Stimulated activated CD4-positive, alpha-beta T cell treated with anti-CD3 and anti-CD28 coated beads, Interleukin-1b, Interleukin-23, amount 100 ng/mL, for 1 hour (primary cell): ENCODE measurements at places on chromosomes 3 and 15.

DNA sequence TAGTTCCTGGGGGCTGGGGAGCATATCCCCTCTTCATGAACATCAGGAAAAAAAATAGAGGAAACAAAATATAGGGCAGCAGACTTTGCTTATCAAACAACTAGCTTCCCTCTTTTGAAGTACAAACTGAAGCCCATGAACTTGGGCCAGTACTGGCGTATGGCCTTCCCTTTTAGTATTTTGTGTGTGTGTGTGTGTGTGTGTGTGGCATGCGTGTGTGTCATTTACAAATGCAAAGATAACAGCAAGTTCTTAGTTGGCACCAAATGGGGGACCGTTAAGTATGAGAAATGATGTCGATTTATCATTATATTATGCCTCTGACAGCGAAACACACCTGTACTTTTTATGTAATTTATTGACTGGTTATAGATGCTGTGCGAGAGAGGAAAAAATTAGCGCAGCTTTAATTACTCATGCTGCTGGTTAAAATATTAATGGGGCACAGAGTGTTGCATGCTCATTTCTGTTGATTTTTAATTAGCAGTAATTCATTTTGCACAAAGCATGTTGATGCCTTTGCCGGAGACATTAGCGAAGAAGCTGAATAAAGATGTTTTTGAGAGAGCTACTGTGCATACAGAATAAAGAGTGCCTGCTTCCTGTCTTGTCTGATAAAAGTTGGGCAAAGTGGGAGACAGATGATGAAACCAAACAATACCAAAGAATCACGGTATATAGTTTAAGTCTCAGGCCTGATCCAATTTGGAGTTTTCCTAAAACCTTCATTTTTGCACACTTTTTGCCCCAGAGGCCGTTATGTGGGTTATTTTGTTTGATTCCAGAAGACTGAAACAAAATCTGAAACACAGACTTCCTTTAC lies 297.1 kb downstream of the SATB1 start:
- no peak for DNase-seq

DNA sequence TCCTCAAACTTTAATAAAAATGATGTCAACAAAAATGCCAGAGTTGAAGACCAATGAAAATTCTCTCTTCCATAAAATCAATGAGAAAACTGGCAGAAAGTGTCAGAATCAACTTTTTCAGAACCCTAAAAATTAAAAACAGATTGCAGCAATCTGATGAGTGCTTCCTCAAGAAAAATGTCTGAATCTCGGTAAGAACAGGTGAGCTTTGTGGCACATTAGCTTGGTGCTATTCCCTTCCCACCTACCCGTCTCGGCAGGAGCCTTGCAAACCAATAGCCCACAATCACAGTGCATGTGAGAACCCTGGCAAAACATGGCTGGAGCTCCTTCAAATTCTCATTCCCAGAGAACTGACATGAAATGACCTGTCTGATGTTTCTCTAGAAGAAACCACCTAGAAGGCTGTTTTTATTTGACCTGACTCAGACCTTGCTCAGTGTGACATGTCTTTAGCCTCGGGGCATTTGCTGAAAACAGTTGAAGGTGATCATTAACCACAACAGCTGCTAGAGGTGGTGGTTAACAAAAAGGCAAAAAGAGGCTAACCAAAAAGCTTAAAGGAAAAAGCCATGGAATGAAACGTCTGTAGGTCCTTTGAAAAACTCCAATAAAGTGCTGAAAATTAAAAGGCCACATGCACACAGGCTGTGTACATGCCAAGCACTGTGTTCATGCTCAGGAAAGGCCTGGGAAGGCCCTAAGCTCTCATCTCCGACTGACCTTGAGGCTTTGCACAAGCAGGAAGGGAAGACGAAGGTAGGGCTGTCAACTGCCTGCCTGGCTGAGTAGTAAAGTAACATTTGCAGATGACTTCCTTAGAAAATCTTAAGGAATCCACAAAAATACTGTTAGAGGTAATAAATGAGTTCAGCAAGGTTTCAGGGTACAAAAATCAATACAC lies 253.0 kb upstream of the NSMCE3 start:
- DNase-seq: no peak

- DNase-seq: no peak
Measured at GRCh38 chr3:53721187-53722119, 124.8 kb downstream of the CHDH start.

DNA sequence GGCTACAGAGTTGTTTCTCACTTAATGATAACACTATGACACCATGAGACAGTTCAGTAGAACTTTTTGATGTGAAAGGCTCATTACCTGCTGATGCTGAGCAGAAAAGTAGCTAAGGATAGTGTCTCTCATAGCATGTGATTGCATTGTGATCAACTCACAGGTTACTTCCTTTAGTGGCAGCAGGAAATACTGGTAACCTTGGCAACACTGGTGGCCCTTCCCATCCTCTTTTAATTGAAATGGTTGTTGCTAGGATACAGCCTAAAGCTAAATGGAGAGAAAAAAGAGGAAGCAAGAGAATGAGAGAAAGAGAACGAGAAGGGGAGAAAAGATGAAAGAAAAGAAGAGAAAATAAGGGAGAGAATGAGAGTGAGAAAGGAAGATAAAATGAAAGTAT lies 204.7 kb upstream of the GAP43 start:
- DNase-seq: no peak

- no peak for DNase-seq
Measured at GRCh38 chr3:159950156-159950898, 38.3 kb upstream of the IL12A start.

DNA sequence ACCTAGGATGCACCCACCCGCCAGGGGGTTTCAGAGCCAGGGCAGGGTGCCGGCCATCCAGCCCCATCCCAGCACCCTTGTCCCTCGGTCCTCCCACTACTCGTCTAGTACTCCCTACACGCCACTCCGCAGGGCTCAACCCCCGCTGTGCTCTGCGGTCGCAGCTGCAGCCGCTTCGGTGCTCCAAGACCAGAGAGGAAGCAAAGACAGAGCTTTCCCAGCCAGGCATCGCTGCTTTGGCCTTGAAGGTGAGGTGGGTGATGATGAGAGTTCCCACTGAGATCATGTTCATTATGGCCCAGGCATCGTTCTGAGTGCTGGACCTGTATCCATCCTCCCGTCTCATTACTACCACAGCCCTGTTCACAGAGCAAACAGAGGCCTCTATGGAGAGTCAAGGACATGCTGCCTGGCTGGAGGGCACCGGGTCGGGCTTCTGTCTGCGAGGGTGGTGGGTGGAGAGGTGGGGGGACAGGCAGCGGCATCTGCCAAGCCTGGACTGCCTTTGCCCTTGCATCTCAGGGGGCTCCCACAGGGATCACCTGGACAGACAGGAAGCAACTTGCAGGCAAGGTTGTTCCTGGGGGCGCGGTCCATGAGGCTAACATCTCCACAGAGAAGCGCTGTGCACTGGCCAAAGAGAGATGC lies 66.9 kb downstream of the KLF13 start:
- no peak for DNase-seq

DNA sequence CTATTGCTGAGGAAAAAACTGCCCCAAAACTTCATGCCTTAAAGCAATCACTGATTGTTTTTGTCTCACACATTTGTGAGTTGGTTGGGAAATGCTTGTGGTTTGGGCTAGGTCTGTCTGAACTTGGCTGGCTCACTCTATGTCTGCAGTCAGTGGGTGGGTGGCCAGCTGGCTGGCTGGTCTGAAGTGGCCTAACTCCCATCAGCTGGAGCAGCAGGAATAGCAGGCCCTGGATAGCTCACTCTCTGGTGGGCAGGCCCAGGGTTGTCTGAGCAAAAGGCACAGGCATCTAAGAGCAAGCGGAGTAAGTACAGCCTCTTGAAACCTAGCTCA lies 37.7 kb upstream of the PRR20G start:
- DNase-seq: no peak

GRCh38 chr3:65960087-65960486 lies 78.6 kb downstream of the MAGI1 start:
- DNase-seq: no peak

- DNase-seq: no peak
Measured at GRCh38 chr3:165518346-165518745, 318.9 kb downstream of the BCHE start.

DNA sequence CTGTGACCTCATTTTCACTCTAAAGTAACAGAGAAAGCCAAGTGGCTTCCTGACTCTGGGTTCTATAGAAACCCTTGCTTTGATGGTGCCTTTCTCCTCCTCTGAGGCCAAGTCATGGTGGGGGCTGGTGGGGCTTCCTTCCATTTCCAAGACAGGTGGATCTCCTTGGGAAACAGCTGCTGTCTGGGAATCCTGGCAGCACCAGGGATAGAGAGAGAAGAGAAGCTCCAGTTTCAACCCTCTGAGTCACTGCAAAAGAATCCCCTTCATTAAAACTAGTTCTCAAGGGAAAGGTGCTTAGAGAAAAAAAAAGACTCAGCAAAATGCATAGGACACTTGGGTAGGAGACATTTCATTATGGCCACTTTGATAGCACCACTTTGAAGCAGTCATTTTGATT lies 614.4 kb downstream of the FHIT start:
- no peak for DNase-seq

DNA sequence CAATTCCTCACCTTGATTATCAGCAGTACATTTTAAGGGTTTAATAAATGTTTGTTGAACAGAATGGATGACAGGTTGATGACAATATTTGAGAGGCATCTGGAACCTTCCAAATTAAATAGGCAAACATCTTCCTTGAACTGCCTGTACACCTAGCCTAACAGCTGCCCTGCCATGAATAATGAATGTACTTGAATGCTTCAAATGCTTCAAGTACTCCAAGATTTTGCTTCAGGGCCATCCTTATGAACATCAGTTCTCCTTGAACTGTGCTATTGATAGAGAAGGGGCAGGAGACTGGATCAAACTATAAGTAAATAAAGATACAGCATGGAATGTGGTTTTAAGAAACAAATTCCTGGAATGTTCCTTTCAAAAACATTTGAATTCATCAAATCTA lies 136.8 kb downstream of the CHST2 start:
- no peak for DNase-seq

GRCh38 chr3:24264748-24265158 lies 229.9 kb downstream of the THRB start:
- no peak for DNase-seq

DNA sequence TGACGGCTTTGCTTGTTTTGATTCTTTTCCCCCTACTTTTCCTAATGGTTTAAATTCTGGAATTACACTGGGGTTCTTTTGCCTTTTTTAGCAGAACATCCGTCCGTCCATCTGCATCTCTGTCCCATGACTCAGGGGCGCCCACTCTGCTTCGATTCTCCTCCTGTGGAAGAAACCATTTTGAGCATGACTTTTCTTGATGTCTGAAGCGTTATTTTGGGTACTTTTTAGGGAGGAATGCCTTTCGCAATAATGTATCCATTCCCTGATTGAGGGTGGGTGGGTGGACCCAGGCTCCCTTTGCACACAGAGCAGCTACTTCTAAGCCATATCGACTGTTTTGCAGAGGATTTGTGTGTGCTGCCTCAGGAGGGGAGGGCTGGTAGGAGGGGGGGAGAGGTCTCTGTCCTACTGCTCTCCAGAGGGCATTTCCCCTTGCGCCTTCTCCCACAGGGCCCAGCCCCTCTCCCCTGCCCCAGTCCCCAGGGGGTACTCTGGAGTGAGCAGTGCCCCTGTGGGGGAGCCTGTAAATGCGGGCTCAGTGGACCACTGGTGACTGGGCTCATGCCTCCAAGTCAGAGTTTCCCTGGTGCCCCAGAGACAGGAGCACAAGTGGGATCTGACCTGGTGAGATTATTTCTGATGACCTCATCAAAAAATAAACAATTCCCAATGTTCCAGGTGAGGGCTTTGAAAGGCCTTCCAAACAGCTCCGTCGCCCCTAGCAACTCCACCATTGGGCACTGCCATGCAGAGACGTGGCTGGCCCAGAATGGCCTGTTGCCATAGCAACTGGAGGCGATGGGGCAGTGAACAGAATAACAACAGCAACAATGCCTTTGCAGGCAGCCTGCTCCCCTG lies 19.5 kb upstream of the BSN start:
- no peak for DNase-seq

DNA sequence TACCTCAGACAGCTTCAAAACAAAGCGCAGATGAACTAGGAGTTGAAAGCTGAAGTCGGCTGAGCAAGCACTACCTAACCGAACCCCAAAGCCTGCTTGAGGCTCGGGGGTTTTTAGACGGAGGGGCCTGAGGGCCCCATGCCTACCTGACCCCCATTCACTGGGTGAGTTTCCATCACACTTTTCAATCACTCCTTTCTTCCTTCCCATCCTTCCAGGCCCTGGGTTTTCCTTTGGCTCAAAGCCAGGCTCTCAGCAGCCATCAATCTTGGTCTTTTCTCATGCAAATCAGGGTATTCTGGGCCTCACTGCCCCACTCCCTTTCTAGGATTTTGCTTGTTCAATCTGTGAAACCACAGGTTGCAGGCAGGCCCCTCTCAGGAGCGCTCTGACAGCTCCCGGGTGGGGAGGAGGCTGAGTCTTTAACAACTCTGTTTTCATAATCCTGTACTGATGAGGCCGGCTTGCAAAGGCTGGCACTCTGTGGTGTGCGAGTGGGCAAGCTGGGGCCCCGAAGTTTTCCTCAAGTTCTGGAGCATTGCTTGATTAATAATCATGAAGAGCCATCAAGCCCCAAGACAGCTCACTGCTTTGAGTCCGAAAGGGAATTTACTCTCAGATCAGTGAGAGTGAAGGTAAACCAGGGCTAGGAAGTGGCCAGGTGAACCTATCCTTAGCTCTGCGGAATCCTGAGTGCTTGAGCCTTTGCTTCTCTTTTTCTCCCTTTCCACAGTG lies 97.6 kb downstream of the FRMD4B start:
- DNase-seq: no peak

DNA sequence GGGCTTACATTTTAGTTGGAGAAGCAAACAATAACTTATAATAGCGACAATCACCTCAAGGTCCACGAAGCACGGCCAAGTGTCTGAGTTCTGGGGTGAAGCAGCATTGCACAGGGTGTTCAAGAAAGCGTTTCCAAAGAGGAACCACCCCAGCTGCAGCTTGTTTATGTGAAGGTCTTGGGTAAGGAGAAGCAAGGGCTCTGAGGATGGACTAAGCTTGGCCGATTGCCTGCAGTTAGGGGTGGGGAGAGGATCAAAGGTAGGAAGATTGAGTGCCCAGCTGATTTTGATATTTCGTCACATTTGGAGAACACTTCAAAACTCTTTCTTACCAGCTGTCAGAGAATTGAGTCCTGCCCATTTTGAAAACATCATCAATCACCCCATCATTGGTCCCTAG lies 321.6 kb upstream of the DNAJC19 start:
- no peak for DNase-seq

DNA sequence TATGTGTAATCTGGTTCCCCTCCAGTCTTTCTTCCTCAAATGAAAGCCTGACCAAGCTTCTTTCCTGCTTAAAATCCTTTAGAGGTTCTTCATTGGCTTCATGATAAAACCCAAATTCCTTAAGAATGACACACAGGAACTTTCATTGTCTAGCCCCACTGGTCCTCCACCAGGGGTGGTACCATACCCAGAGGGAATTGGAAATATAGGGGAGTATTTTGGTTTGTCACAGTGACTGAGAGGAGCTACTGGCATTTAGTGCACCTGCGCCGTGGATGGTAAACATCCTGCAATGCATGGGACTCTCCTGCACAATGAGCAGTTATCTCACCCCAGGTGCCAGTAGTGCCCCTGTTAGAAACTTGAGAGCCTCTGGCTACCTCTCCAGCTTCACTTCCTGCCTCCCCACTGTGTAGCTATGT lies 10.8 kb downstream of the ZWILCH start:
- no peak for DNase-seq
